Panc1 (cell line): ENCODE measurements at places on chromosomes 1 and 21. TPM values are rescaled to one million over a fixed set of nuclear protein-coding genes. Genes with fewer than 3 reads are reported as not detected.

MAP3K6 gene
- total RNA-seq, result 56.9 TPM

PPFIA4 gene
- total RNA-seq, result 1.9 TPM

ADAM30 gene
- total RNA-seq, result not detected

C1orf226 gene
- total RNA-seq, result 38.4 TPM

RASAL2 gene
- 31.6 TPM for total RNA-seq

PDPN gene
- 0.28 TPM for total RNA-seq

SPRR4 gene
- not detected for total RNA-seq

ZC3H12A gene
- 9.4 TPM for total RNA-seq

SPRR2F gene
- total RNA-seq, result not detected

FBLIM1 gene
- 4.3 TPM for total RNA-seq

CYP4Z1 gene
- total RNA-seq, result not detected

MCOLN3 gene
- total RNA-seq, result 14.2 TPM

ARHGAP30 gene
- total RNA-seq, result 0.36 TPM

PAQR7 gene
- 30.9 TPM for total RNA-seq

HEYL gene
- 2.3 TPM for total RNA-seq

TP73 gene
- 4.7 TPM for total RNA-seq

USP1 gene
- 42.9 TPM for total RNA-seq
